Activated CD8-positive, alpha-beta memory T cell treated with anti-CD3 and anti-CD28 coated beads for 24 hours (primary cell): ENCODE measurements at places on chromosomes 6 and 20.

- no peak for DNase-seq
Observed at GRCh38 chr6:55913228-55914195, 38.1 kb upstream of the BMP5 start.

- DNase-seq, result no peak
Observed at GRCh38 chr20:4156411-4156810, 141.1 kb upstream of the RNF24 start.

- no peak for DNase-seq
Observed at GRCh38 chr6:109381061-109381746, 1.1 kb downstream of the CD164 start.

- DNase-seq, result no peak
Observed at GRCh38 chr6:44511126-44511525, 123.6 kb downstream of the CDC5L start.

GRCh38 chr20:7155282-7155681 is 387.8 kb downstream of the BMP2 start:
- no peak for DNase-seq
